Common myeloid progenitor, CD34-positive (primary cell): ENCODE measurements at places on chromosomes 2 and 18.

DNA sequence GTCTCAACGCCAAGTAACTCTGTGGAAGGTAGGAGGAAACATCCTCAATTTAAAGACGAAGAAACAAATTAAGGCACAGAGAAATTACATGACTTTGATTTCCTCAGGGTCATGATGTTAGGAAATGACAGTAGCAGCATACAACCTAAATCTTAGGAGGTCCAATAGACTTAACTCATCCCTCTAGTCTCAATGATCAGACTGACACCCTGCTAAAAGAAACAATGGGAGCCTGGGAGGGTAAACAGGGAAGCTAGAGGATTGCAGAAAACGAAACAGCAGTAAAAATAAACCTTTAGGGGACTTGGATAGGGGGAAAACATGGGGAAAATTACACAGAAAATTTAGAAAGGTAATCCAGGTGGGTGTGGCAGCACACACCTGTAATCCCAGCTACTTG is 56.0 kb downstream of the ROCK2 start:
- DNase-seq, result no peak

GRCh38 chr2:8486141-8486540 is 195.7 kb upstream of the ID2 start:
- DNase-seq, result no peak

- DNase-seq, result no peak
These were observed 708 bp upstream of the MALT1 start for GRCh38 chr18:58670404-58671110.

GRCh38 chr18:7562491-7562890 is 4.6 kb upstream of the PTPRM start:
- no peak for DNase-seq

DNA sequence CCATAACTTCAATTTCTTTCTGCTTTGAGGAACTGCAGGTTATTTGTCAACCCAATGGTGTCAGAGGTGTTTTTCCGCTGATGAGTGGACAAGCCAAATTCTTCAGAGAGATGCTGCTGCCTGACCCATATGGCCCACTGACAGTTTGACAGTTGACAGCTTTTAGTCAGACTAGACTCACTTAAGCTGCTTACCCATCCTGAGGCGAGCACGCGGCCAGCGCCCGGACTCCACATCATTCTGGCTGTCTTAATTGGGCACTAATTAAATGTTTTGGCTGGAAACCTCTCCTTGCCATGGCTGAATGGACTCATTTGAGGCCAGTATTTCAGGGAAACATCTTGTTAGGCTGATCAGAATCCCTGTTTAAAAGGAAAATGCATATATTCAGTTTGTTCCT is 316.1 kb upstream of the FANCL start:
- DNase-seq, result no peak

DNA sequence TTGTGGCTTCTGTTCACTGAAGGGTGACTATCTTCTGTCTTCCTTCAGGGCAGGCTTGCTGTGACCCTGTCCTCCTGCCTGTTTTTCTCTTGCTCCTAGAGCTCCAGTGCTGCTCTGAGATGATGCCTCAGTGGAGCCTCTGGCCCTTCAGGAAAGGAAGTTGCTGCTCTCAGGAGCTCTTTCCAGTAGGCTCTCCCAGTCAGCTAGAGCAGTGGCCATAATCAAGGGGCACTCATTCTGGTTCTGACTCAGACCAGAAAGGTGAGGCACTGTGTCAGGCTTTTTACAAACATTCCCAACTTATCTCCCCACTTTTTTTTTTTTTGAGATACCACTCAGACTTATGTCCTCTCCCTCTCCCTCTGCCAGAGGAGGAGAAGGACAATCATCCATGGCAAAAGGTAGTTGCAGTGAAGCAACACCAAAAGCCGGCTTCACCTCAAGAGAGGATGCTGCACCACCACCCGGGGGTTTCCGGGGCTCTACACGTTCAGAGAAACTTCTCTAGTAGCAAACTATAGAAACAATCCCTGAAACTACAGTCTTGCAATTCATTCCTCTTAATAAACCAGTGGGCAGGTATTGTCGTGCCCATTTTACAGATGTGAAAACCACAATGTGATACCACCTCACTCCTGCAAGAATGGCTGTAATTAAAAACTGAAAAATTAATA is 115.4 kb downstream of the ACTR3 start:
- DNase-seq, result no peak

DNA sequence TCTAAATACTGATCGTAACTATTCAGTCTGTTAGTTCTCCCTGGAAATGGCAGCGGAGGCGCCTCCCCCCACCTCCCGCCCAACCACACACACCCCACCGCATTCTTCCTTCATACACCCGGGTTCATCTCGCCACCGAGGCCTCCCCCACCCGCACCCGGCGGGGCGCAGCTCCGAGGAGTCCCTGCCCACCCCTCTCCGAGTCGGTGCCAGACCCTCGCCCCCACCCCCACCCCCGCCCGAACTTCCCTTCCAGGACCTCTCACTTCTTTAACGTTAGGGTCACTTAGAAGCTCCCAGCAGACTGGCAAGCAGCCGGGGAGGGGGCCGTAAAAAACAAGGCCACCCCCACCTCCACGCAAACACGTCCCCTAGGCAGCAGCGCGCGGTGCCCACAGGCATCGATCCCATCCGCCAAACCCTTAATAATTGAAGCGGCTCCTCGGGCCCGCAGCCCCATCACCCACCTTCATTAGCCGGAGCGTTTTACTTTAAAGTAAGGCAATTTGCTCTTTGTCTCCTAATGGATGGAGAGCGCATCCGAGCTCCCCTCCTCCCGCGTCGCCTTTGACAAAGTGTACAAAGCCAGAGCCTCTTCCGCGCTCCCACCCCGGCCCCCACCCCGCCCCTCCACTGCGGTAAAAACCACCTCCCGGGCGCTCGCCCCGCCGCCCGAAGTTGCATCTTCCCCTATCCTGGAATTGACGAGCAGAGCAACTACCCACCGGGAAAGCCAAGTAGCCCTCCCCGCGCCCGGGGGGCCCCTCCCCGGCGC is 624 bp downstream of the ZNF516 start:
- peak; percentile 39 for DNase-seq

DNA sequence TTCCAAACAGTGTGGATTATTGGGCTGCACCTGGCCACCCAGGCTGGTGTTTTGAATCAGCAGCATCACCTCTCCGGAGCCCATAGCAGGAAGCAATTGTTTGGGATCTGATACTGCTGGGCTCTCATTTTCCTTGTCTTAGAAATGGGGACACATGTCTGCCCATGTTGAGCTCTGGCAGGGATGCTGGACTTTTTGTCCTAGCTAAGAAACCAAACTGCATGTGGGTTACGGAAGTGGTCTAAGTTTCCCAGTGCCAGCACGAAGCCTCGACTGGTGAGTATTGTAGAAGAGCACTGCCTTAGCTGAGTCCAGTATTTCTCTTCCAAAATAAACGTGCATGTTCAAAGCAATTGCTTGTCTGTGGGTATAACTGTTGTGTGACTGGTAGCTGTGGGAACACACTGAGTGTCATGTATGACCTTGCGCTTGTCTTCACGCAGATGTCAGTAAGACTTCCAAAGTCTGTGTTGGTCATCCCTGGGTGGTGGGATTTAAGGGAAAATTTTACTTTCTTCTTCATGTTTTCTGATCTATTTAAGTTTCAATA is 43.6 kb downstream of the SH3RF3 start:
- DNase-seq, result no peak

DNA sequence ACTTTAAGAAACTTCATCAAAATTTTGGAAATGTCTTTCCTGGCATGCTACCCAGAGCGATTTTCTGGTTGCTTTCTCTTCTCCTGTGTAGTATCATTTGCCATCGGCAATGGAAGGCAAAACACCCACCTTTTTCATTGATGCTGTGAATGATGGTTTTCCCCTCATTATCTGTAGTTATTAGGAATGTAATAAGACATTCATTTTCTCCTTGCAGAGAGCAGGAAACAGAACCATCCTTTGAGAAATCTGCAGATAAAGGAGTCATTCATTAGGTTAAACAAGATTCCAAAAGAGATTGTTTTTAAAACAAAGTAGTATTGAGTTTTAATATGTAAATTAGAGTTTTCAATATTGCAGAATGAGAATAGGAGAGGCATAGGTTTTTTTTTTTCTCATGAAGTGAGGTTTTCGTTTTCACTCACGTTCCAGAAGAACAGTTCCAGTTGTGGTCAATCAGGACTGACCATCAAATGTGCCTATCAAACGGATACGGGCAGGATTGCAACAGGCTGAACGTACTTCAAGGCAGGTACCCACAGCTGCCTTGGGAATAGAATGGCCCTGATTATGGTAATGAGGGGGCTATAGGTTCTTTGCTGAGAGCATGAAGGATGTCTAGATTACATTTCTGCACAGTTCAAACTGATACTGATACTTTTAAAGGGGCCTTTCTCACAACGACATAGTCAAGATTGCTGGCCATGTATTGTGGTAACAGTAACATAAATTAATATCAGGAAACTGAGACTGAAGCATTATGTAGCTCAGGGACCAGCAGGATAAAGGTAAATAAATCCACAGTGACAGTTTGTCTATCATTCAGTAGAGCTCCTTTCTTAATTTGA is 49.8 kb upstream of the PLA2R1 start:
- DNase-seq, result no peak

DNA sequence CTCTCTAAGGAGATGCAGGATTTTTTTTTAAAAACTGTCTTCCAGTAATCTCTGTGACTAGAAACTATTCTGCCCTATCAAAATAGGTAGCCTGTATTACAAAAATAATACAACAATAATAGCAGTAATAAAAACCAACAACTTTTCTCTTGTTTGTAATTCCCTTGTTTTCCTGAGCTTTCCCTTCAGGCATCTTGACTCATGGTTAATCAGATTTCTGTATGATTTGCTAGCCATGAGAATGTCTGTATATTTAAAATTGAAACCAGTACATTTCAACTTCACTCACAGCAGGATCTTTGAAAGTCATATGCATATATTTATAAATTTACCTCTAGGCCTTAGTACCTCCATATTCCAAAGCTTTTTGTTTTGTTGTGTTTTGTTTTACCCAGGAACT is 38.2 kb downstream of the SLC4A10 start:
- no peak for DNase-seq

GRCh38 chr18:58666176-58666575 is 5.1 kb upstream of the MALT1 start:
- no peak for DNase-seq

DNA sequence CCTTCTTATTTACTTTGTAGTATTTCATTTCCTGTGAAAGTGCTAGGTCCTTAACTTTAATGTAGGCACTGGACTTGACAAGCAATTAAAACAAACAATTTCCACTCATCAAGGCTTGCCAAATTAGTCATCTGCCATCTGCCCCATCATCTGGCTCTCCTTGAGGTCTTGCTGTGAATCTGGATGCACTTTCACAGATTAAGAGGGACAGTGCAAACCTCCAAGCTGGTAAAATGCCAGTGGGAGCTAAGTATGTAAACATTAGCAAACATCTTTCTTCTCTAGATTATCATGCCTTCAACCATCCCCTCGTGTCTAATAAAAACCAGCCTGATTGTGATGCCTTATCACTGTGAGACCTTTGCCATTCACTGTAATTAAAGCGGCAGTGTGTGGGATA is 402.9 kb downstream of the ERBB4 start:
- DNase-seq, result no peak

GRCh38 chr2:29055601-29056000 is 18.7 kb downstream of the PCARE start:
- no peak for DNase-seq

GRCh38 chr18:5309888-5310470 is 14.5 kb upstream of the ZBTB14 start:
- DNase-seq, result peak; percentile 78
